ENCODE measurements at places on chromosomes 3 and 15.

GRCh38 chr15:58324533-58324932, 107.3 kb upstream of the LIPC start:
- DNase-seq: no peak

DNA sequence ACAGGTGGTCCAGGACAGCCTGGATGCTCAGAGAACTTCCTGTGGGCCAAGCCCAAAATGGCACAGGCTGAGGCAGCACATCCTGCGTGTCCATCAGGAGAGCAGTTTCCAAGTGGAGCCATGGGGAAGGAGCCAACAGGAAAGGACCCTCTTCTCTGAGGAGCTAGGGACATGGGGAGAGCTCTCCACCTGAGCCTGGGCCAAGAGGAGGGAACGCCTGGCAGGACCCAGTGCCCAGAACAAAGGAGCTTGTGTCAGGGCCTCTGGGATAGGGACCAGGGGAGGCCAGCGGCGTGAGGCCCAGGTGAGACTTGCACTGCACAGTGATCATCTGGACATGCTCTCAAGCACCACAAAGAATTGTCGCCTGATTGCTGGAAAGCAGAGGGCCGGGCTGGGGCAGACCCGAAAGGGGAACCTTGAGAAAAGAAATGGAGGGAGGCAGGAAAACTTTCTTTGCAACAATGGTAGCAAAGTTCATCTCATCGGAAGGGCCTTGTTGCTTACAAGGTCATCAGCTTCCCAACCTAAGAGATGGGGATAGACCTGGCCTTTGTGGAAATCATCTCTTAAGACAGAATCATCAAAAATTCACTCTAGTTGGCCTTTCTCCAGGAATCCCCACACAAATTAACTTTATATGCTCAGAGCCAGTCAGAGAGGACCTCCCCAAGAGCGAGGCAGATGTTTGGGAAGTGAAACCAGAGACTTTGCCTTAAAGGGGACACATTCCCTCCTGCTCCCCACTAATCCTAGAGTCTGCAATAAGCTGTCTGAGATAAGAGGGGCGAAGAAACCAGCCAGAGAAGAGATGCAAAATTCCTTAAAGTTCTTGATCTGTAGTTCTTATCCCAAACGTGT, 47.7 kb upstream of the HES1 start:
- DNase-seq: no peak

GRCh38 chr3:112793326-112794081, 53.2 kb downstream of the CD200R1L start:
- no peak for DNase-seq

GRCh38 chr3:58706395-58707167, 40.0 kb upstream of the FAM3D start:
- no peak for DNase-seq

- DNase-seq: no peak
Measured at GRCh38 chr15:61169275-61169903, 59.7 kb downstream of the RORA start.

GRCh38 chr3:184716622-184717398, 4.9 kb upstream of the MAGEF1 start:
- no peak for DNase-seq

- no peak for DNase-seq
Measured at GRCh38 chr15:61376516-61376915, 147.4 kb upstream of the RORA start.

DNA sequence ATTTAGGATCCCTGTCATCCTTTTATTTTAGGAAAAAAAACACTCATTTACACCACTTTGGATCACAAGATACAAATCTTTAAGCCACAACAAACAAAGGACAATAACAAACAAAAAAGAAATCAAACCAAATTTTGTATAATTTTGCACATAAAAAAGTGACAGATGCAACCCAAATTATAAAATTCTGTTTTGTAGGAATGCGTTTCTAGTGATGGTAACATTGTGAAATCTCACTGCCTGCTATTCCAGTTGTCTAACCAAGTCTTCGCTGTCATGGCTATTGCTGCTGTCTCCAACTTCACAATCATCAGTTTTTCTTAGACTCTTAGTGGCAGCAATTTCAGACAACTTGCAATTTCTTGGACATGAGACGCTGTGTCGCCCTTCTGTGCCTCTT, 58.3 kb upstream of the ARL6 start:
- no peak for DNase-seq

GRCh38 chr3:94115482-94115881, 52.6 kb downstream of the NSUN3 start:
- DNase-seq: peak; percentile 7

GRCh38 chr3:159805411-159805772, 183.2 kb upstream of the IL12A start:
- no peak for DNase-seq

- DNase-seq: no peak
Measured at GRCh38 chr3:60887574-60887973, 363.7 kb downstream of the FHIT start.

DNA sequence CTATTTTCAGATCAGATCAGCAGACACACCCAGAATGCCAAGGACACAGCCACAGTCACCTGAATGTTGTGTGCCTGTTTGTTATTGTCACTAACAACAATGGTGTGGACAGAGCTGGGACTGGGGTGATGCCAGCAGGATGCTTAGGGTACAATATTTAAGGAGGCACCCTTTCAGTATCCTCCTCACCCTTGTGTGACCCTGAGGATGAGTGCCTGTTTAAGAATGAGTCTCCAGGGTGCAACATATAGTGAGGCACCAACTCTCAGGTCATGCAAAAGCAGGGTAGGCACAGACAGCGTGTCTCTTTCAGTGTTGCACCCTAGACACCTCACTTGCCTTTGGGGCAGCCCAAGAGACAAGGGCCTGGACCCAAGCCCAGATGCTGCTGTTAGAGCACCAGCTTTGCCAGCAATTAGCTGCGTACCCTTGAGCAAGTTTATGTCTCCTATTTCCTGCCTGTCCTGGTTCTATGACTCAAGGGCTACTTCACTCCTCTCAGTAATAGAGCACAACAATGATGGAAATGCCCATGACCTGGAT, 122.6 kb downstream of the AQP9 start:
- no peak for DNase-seq

DNA sequence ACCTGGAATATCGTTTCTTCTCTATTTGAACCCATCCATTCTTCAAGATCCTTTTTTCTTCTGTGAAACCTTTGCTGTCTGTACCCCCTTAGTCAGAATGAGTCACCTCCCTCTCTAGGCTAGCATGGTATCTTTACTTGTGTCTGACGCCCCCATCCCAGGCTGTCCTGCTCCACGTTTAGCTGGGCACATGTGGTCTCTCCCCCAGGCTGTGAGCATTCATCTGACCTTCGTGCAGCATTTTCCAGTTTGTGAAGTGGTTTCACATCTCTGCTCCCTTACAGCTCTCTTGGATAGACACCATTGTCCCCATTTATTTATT, 14.3 kb upstream of the TLE3 start:
- DNase-seq: no peak

GRCh38 chr15:65217526-65218482, 6.5 kb upstream of the CILP start:
- DNase-seq: no peak

DNA sequence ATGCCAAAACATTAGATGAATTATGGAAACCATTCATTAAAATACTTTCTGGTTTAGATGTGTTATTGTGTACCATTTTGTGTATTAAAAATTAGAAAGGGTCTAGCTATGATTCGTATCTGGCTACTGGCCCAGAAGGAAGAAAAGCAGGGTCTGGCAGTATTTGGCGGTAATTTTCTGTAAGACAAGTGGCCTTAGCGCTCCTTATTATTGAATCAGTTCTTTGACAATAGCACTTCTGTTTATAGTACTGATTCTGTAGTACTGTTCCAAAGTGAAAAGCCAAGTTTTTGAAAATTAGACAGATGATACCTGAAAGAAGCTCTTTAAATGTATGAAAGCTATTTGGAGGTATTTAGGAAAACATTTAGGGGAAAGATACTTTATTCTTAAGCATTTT, 10.2 kb downstream of the GLCE start:
- no peak for DNase-seq

DNA sequence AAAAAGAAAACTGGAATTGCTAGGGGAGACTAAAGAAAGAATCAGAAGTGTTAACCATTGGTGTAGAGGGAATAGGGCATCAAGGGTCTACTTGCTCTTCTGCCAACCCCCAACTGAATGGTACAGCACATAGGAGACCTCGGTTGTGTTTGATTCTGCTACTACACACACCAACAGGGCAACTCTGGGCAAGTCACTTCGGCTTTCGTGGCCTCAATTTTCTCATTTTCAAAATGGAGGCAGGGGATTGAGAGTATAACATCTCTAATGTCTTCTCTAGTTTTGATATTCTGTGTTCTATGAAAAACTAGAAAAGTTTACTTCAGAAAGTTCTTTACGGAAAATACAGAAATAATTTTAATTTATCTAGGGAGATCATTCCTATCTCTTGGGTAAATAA, 120.3 kb upstream of the PHLDB2 start:
- no peak for DNase-seq

DNA sequence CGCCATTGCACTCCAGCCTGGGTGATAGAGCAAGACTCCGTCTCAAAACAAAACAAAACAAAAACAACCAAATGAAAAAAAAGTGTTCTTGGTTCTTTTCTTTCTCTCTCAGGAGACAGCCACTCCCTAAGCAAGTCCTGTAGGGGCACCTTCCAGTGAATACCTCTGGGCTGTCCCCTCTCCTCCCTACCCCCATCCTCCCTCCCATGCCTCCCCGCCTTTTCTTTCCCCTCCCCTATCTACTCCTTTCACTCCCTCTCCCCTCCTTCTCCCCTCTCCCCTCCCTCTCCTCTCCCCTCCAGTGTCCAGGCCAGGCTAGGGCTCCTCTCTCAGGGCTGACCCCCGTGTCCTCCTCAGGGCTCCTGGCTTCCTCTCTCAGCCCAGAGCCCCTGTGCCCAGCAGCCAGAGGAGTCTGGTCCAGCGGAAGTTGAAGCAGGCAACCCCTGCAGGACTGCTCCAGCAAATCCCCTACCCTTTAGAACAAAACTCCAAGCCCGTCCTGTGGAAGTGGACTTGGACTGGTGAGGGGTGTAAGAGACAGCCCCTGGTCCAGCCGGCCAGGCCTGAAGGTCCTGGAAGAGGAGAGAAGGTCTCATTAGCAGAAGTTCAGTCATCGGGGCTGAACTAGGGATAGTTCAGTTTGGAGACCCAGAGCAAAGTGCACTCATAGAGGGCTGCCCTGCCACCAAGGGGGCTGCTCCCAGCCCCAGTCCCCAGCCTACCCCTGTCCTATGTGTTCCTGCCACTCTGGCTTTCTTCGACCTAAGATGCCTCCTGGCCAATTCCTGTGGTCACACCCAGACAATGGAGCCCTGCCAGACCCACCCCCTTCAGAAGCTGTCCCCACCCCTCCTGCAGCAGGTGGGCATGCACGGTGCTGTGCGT, 79.8 kb upstream of the IQSEC1 start:
- DNase-seq: no peak

DNA sequence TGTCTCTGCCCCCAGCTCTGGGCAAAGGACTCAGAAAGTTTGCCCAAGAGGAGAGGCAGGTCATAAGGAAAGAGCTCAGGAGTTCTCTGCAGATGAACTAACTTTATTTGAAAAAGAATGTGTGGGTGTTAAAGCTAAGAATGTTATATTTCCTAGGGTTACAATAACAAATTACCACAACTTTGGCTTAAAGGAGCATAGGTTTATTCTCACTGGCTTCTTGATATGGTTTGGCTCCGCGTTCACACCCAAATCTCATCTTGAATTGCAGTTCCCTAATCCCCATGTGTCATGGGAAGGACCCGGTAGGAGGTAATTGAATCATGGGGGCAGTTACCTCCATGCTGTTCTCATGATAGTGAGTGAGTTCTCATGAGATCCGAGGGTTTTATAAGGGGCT, 383.7 kb upstream of the CFAP20DC start:
- no peak for DNase-seq

DNA sequence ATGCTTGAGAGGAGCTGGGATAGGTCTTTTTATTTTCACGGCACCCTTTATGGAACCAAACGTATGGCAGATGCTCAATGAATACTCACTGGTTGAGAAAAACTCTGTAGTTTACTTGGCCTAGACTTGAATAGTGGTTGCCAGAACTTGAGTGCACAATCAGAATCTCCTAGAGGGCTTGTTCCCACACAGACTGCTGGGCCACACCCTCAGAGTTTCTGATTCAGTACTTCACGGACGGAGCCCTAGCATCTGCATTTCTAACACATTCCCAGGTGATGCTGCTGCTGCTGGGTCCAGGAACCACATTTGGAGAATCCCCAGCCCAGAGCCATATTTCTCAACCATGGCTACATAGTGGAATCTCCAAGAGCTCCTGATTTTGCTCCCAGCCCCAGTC, 24.6 kb downstream of the CA12 start:
- DNase-seq: no peak

DNA sequence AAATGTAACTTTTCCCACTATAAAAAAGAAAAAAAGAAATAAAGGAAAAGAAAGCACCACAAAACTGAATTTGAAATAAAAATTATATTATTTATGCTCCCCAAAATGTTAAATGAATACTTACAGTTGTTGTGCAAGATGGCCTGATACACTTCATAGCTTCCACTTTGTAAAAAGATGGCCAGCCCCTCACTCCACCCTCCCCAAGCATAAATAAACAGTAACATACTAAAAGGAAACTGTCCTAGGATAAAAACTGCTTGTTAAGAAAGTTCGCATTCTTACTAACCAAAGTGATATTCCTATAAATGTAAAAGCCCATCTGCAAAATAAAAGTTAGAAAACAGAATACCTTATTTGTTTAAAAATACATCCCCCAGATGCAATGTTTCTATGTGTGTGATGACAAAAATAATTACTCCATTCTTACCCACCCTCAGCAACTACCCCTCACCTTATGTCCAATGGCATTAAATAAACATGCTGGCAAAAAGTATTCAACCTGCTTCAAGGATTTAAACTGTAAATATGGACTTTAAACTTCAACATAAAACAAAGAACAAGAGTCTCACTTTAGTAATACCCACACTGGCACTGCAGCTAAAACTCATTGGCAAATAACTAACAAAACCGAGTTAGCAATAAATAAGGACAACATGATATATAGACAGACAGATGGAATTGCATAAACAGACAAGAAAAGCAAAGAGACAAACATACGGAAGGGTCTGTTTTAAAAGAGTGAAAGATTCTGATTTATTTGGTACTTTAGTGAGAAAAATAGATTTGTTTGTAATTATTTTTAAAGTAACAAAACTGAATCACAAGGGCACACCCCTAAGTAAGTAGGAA, 47.7 kb downstream of the ZBTB20 start:
- DNase-seq: no peak

DNA sequence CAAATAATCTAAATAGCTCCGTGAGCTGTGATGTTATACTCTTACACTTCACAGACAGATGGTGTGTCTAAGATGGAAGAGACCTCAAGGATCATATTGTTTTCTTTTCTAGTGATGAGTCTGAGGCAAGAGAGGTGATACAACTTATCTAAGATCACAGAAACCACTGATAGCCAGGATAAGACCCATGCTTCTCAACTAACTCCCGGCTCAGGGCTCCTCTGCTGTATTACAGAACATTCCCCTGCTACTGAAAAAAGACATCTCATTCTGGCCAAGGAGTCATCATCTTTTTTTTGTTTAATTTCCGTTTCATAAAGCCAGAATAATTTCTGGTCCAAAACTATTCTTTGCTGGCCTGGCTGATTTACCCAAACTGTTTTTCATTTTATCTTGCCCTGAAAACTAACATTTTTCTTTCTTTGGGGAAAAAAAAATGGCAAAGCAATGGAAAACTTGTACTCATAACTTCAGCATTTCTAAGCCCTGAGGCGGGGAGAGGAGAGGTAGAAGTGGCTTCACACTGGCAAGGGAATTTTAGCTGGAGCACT, 46.9 kb upstream of the GAP43 start:
- no peak for DNase-seq
